Ureter (tissue), 1 donor: ENCODE measurements at places on chromosomes 12 and 14.

GRCh38 chr12:115464111-115464581, 780.2 kb upstream of the TBX3 start:
- DNase-seq = no peak

- DNase-seq = no peak
Observed at GRCh38 chr12:131008131-131008912, 54.6 kb downstream of the ADGRD1 start.

DNA sequence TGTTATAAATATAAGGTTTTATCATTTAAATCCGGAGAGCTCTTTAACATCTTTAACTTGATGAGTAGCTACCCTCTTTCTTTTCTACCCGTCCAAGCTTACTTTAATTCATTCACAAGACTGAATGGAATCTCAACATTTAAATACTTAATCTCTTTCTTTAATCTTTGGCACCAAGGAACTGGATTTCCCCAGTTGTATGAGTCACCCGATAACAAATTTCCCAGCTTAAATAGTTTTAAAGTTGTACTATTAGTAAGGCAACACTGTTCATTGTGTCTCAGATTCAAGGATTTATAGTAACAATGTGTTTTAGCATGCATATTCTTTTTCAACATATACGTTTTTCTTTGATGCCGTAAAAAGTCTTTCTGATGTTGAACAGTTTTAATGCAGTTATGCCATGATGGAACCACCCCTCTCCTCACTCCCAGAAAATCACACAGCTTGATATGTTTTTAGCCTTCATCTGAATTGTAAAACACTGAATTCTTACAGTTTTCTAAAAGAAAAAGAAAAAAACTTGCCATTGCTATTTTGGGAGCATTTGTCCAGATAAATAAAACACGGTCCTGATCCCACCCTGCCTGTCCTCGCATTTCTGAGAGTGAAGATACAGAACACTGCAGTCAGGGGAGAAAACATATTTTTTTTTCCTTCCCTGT, 16.0 kb upstream of the LRP6 start:
- DNase-seq = no peak

GRCh38 chr12:80539029-80539428, 95.0 kb downstream of the PTPRQ start:
- DNase-seq = no peak

- DNase-seq = no peak
Observed at GRCh38 chr14:71354801-71355200, 447.5 kb downstream of the PCNX1 start.

GRCh38 chr12:114241973-114242434, 163.9 kb downstream of the TBX5 start:
- no peak for DNase-seq
